ENCODE measurements at places on chromosomes 6 and 20.
A peak's percentile ranks its signal among the peaks of the same experiment; 100 is the strongest.

DNA sequence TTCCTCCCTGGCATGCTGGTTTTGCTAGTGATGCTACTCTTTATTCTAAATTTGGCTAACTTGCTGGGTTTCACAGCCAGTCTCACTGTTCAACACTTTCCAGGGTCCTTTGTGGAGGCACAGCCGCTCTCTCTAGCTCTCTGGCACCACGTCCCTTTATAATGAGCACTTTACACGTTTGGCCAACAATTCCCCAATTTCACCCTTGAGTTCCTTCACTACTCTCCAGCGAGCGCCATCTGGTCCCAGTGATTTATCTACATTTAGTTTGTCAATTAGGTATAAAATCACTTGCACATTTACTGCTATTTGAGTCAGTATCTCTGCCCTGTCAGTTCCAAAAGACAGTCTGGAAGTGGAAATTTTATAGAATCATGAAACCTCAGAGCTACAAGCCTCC, 241.9 kb upstream of the MOCS1 start:
- no peak for DNase-seq

- DNase-seq, result no peak
These were observed 72.4 kb upstream of the LAMP5 start for GRCh38 chr20:9441948-9442347.

GRCh38 chr6:71204741-71205140, 83.9 kb upstream of the OGFRL1 start:
- DNase-seq, result no peak

- DNase-seq, result no peak
These were observed 34.6 kb upstream of the CALHM6 start for GRCh38 chr6:116426551-116426950.

DNA sequence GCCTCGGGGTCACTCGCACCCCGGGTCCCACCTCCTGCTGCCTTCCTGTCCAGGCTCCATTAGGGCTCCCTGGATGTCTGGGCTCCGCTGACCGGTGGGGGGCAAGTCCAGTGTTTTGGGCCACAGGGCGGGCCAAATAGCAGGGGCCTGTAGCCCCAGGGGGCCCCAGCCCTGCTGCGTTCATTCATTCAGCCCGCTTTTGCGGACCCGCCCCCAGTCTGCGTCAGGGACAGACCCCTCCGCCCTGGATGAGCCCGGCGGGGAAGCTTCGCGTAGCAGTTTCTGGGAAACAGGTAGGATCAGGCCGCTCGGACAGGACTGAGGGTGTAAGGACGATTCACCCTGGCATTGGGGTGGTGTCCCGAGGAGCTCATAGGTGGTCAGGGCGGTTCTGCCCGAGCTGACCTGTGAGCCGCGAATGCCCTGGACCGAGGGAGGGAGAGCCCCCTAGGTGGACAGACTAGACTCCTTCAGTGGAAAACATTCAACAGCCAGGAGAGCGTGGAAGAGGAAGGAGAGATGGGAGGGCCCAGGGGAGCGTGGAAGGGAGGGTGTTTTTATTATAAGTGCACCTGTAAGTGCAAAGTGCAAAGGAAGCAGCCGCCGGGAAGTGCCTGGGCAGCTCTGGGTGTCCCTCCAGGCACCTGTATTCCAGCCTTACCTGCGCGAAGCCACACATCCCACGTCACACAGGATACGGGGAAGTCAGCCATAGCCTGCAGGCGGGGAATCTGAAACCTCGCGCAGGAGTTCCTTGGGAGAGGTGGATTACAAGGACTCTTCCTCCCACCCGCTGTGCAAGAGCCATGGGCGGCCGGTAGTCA, 662 bp downstream of the ENTPD6 start:
- DNase-seq, result no peak

DNA sequence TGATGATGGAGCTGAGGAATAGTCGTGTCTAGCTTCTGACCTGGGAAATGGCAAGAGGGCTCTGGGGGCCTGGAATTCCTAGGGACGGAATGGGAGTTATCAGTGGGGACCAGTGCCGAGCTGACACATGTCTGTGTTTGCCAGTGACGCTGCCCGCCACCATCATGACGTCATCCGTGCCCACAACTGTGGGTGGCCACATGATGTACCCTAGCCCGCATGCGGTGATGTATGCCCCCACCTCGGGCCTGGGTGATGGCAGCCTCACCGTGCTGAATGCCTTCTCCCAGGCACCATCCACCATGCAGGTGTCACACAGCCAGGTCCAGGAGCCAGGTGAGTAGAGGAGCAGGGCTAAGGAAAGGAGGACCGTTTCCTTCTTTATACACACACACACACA, 3.8 kb upstream of the CUL9 start:
- DNase-seq, result no peak

DNA sequence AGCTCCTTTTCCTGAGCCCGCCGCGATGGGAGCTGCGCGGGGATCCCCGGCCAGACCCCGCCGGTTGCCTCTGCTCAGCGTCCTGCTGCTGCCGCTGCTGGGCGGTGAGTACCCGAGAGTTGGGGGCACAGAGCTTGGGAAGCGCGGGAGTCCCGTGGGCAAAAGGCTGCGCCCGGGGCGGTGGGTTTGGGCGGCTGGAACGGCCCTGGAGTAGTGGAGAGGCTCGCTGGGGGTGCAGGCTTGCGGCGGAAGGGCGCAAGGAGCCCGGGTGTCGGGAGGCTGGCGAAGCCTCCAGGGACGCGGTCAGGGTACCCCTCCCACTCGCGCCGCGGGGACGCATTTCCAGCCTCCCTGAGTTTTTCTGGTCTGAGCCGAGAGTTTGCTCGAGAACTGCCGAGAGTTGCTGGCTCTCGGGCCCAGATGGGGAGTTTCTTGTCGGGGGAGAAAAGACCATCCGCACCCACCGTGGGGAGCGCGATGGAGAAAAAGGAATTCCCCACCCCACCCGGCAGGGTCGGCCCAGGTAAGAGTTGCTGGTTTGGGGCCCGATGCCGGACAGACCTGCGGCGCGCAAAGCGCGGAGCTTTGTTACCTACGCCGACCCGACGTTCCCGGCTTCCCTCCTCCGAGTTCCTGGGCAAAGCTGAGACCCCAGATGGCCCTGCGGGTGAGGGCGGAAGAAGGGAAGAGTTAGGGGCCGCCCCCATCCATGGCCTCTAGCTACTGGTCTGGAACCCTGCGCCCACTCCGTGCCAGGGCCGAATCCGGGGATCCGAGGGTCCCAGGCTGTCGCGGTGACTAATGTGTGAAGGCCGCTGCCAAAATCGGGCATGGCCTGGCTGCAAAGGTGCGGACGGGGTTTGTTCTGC, 584 bp downstream of the PTK7 start:
- DNase-seq, result peak; percentile 74

Data from left forelimb (tissue), 1 donor.